ENCODE measurements at places on chromosomes 6 and 20.

DNA sequence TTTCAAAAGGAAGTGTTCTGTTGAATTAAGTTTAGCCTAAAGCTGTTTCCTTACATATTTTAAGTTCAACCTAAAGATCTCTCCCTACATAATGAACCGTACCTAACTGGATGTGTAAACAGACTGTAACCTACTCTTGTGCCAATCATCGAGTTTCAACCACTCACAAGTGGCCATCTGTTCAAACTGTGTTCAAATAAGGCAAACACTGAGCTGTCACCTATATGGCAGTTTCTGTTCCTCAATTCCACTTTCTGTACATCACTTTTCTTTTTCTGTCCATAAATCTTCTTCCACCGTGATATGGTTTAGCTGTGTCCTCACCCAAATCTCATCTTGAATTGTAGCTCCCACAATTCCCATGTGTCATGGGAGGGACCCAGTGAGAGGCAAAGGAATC, 428.6 kb downstream of the HACE1 start:
- no peak for DNase-seq

DNA sequence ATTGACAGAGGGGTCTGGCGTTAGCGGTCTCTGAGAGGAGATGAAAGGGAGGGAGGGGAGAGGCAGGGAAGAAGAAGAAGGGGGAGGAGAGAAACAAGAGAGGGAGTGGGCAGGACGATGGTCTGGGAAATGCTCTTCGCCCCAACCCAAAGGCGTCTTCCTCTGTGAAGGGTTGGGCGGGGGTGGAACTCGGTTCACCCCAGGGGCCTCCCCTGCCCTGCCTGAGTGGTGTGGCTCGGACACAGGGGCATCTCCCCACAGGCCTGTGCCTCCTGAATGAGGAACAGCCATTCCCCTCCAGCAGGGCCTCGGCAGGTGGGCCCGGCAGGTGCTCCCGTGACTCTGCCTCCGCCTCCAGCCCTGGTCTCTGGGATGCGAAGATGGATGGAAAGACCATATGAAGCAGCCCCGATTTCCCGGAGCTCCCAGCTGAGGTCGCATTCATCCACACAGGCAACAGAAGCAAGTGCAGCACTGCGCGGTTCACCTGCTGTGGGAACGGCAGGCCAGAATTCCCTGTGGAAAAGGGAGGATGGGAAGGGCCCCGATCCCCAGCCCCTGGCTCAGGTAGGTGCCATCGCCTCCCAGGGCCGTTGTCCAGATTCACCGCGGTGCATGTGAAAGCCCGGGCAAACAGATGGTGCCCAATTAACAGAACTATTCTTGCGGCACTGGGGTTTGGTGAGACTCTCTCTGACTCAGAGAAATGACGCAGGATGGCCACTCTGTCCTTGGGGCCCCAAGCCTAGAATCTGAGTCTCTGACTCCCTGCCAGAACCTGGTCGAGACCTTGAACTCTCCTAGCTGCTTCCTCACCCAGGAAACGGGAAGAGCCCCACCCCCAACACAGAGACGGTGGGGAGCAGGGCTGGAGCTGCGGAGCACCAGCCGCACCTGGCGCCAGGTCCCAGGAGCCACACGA, 29.4 kb upstream of the RPS6KA2 start:
- DNase-seq: no peak

DNA sequence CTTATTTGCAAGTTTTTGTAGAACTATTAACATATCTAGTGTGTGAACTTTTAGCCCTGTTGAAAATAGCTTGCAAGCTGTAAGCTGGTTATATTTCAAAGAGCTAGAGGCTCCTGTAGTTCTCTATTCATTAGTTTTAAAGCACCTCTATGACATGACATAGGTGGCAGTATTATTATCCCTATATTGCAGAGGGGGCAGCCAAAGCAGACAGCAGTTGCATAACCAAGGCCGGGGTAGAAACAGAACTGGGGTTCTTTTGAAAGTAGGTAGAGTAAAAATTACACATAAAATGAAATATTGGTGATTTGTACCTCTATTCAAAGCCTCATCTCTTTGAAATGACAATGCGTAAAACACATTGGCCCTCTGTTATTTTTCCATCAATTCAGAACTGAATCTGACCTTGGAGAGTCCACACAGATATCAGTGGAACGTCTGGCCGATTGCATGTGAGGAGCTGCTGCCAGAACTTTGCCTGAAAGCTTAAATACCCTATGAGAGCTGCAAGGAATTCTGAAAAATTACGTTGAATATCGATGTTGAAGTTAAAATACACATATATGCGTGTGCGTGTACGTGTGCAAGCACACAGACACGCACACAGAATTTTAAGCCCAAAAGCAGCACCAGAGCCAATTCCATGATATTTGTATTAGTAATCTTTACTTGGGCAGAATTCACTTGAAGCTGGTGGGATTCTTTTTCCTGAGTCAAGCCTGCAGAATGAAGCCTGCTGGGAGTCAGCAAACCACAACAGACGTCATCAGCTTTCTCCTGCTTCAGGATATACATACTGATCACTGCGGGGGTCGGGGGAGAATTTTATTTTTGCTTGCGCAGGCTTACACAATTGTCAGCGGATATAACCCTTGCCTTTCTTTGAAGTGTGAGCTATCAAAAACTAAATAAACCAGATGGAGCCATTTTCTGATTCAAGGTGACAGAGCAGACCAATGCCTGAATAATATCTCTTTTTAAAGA, 163.2 kb downstream of the PDE7B start:
- no peak for DNase-seq

GRCh38 chr6:139037490-139037889, 8.9 kb downstream of the ABRACL start:
- DNase-seq: no peak

DNA sequence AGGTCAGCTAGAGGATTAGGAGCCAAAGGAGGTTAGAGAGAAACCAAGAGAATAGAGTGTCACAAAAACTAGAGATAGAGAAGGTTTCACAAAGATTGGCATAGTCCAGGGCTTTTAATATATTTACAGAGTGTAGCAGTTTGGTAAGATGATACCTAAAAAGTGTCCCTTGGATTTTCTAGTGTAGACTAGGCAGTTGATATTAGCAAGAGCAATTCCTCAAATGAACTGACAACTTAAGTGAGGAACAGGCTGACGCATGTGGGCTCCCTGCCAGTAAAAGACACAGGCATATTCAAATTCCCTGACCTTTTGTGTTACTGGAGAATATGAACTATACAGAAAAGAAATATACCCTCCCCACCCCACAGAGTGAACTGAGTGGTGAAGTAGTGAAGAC, 40.1 kb downstream of the VTA1 start:
- DNase-seq: no peak

GRCh38 chr20:12700701-12701100, 308.1 kb upstream of the SPTLC3 start:
- no peak for DNase-seq
